Kasumi-1 (cell line): ENCODE measurements at places on chromosomes 1 and 21.

DNA sequence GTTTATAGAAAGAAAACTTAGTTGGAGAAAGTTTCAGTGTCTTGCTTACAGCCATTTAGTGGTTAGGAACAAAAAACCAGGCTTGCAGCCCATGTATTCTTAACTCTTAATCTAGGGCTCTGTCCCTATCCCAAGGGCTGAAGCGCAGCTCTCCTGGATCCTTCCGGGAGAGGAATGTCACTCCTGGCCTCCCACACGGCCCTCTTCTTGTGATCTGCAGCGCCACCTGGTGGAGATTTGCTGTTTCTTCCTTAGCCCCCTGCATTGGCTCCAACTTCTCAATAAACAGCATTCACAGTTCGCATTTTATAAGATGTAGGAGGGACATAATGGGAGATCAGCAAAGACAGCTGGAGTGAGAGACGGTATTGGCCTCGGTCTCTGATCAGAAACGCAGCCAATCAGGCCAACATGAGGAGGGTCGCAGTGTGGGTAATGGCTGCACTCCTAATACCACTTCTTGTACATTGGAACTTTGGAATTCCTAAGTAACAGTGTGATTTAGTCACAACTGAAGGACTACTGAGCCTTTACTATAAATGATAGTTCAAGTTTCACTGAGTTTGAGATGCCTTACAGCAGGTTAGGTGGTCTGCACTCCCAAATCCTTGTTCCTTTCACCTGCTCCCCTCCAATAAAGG, 283.4 kb downstream of the ASTN1 start:
- DNase-seq: peak; percentile 49

DNA sequence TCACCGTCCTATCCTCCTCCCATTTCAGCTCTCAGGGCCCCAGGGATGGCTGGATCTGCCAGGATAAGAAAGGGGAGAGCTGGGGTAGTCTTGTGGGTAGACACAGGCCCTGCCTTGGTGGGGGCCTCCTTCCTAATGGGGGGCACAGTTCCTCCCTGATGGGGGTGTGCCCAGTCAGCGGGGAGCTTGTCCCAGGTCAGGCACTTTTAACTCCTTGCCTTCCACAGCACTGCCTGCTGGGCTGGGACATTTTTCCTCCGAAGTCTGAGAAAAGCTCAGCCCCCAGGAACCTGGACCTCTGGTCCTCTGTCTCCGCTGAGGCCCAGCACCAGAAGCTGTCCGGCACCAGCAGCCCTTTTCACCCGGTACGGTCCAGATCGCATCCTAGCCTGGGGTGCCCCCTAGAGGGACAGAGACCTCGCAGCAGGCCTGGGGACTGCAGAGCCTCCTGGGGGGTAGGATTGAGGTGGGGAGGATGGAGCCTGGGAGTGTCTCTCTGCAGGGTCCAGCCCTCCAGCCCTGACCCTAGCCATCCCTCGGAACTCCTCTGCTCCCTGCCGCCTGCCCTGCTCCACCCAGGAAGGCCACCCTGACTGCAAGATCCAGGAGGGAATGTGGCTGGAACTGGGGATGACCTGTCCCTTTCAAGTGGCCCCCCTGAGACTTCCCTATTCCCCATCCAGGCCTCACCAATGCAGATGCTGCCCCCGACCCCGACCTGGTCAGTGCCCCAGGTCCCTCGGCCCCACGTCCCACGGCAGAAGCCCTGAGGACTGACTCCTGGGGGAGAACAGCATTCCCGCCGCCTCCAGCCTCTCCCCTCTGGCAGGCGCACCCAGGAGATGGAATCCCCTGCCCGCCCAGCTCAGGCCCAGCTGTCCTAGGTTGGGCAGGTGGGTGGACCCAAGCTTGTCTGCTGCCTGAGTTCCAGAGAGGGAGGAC, 12.0 kb downstream of the MIIP start:
- DNase-seq: no peak

GRCh38 chr1:173164686-173165085, 42.4 kb downstream of the TNFSF4 start:
- no peak for DNase-seq

- DNase-seq: no peak
Measured at GRCh38 chr21:32702702-32703101, 25.1 kb downstream of the SYNJ1 start.

GRCh38 chr1:26723013-26723991, 27.5 kb downstream of the ARID1A start:
- peak; percentile 96 for DNase-seq

GRCh38 chr1:88800382-88801051, 90.8 kb downstream of the GTF2B start:
- DNase-seq: peak; percentile 86

GRCh38 chr1:36906555-36906954, 127.8 kb downstream of the GRIK3 start:
- no peak for DNase-seq

DNA sequence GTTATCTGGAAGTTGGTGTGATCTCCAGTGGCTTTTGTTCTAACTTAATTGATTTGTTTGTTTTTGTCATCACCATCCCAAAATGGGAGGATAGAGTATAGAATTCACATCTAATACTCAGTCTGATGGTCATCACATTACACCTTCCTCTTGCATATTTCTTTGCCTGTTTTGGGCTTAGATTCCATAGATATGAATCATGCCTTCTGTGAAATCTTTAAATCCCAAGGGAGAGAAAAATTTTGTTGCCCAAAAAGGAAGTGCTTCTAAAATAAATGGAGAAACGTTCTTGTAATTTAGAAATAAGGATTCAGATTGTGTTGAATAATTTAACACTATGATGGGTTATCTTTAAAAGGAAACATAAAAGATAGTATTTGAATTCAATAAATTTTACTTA, 446.0 kb upstream of the LRRC7 start:
- no peak for DNase-seq

GRCh38 chr1:35448344-35448801, 108.8 kb downstream of the KIAA0319L start:
- peak; percentile 13 for DNase-seq

DNA sequence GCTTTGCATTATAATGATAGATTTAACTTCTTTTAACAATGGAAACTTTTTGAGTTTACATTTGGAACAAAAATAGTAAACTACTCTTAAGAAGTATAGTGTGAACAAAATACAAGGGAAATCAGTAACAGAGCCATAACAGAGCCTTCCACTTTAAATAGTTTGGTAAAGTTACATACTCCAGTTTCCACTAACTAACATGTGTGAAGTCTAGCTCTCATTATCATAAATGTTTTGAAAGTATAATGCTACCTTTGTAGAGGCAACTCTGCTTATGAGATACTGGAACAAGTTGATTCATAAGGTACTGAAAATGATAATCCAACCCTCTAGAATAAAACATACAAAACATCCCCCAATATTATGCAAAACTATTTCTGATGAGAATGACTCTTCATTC, 1155.1 kb upstream of the ADGRL2 start:
- DNase-seq: no peak
